ENCODE measurements at places on chromosomes 2 and 18.

DNA sequence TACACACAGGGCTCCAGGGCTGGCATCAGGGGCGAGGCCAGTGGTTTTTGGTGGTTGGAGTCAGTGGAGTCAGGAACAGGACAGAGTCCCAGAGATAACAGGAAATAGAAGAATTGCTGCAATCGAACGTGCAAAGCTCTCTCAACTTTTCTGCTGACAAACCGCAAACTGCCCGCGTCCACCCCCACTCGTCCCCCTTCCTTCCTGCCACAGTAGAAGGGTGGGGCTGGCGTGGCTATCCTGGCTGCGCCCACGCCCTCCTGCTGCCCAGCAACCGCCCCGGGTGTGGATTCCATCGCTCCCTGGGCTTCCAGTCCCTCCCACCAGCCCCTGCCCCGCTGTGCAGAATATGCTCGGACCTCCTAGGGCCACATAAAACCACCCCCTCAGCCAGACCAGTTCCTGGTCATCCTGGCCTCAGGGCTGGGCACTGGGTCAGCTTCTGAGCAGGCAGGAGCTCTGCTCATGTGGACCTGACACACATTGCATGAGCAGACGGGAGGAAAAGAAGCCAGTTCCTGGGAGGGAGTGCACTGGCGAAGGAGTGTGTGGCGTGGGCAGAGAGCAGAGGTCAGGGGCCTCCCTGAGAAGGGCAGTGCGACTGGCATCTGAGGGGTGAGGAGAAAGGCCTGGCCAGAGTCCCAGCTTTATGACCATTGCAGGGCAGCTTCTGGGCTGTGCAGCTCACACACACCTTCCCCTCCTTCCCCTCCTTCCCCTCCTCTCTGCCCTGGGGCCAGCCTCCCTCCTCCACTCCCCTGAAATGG, 85.4 kb upstream of the ATG16L1 start:
- DNase-seq: no peak

DNA sequence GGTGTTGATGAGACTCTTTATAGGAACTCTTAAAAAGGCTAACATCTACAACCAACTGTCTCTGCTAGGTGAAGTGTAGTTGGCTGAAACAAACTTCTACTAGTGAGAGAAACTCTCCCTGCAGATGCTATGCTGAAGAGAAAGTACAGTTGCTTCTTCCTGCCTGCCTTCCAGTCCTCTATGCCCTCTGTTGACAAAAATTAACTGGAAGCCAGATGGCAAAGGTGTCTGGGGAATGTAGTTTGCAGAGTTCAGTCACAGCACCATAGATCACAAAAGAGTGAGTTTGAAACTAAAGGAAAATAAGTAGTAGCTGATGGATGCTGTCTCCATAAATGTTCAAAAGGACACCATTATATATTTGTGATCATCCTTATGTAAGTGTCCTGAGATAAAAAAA, 958.8 kb upstream of the NRXN1 start:
- DNase-seq: no peak

DNA sequence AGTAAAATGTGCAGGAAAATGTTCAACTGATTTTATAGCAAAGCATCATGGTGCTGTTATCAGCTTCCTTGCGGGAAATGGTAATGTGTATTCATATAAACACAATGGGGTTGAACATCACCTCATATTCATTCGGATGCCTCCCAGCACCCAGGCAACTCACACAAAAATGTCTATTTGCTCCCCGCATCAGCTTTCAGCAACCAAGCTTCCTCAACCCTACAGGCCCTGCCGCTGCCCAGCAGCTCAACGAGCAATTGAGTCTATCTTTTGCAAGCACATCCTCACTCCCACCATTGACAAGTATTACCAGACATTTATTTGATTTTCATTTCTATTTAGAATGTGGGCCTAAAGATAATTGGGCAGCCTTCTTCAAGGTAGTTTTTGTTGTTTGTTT, 2161.4 kb upstream of the PIK3C3 start:
- no peak for DNase-seq

GRCh38 chr2:178283341-178283918, 89.1 kb downstream of the OSBPL6 start:
- DNase-seq: no peak

- DNase-seq: no peak
These were observed 15.4 kb downstream of the DSG2 start for GRCh38 chr18:31513189-31513935.

GRCh38 chr2:59790186-59791003, 763.1 kb downstream of the BCL11A start:
- DNase-seq: no peak

- no peak for DNase-seq
These were observed 146.3 kb downstream of the CELF4 start for GRCh38 chr18:37419315-37419714.

GRCh38 chr2:73068147-73068546, 3.4 kb downstream of the SFXN5 start:
- DNase-seq: no peak

DNA sequence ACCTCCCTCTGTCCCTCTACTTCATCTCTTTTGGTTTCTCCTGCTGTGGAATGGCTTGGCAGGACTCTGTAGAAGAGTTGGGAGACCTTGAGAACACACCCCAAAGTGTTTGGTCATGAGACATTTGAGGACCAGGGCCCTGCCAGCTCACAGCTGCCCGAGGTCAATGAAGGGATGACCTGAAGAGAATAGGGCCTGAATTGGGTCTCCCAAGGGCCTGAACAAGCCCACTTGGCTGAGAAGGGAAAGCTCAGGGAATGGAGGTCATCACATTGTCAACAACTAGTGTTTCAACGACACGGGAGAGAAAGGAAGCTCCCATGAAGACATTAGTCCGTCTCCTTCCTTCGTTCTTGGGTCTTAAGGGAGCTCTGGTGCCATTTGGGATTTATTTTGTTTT, 52.8 kb downstream of the TTC32 start:
- DNase-seq: no peak

DNA sequence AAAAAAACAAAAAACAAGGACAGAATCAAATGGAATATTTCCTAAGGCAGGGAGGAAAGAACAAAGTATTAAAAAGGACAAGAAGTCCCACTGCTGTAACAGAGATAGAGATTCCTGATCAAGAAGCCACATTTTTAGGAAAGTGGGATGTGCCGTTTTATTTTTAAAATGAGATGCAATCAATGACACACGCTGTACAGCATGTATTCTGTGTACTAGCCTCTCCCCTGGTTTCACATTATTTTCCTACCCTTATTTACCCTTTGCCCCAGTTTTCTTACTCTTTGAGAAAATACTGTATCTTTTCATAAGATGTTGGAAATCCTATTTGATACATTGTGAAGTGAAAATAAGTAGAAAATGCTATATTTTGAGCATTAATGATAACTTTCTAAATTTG, 45.8 kb downstream of the E2F6 start:
- no peak for DNase-seq

GRCh38 chr2:120460511-120460910, 114.6 kb downstream of the INHBB start:
- no peak for DNase-seq

GRCh38 chr2:158725441-158725891, 69.7 kb upstream of the DAPL1 start:
- DNase-seq: no peak

- DNase-seq: no peak
These were observed 278.7 kb upstream of the KLHL29 start for GRCh38 chr2:23106242-23106785.

GRCh38 chr18:70068981-70069380, 121.3 kb upstream of the CD226 start:
- no peak for DNase-seq

DNA sequence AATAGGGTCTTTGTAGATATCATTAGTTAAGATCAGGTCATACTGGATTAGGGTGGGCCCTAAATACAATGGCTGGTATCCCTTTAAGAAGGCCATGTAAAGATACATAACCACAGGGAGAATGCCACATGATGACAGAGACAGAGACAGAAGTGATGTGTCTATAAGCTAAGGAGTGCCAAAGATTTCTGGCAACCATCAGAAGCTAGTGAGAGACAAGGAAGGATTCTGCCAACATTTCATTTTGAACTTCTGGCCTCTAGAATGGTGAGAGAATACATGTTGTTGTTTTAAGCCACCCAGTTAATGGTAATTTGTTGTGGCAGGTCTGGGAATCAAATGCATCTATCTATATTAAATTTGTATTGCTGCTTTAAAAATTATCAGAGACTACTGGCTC, 185.5 kb upstream of the CYRIA start:
- DNase-seq: no peak

- no peak for DNase-seq
These were observed 598 bp upstream of the SNRNP200 start for GRCh38 chr2:96305979-96306308.

- DNase-seq: no peak
These were observed 114.8 kb downstream of the TMEM163 start for GRCh38 chr2:134603966-134604365.

GRCh38 chr18:48902023-48902855, 48.5 kb downstream of the SMAD7 start:
- DNase-seq: no peak

DNA sequence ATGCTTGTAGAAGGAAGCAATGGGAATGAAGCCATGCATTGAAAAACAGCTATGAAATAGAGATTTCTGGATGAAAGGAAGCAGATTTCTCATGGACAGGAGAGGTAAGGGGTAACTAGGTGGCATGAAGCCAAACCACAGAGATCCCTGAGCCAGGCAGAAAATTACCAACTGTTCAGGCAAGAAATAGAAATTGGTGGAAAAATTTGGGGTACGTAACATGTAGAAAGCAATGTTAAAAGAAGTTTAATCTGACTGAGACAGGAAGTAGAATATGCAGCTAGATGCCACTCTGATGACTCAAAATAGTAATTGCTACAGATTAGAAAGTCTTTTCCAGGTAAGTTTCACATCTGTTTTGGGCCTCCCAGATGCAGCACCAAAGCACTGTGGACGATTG, 928.5 kb upstream of the CELF4 start:
- no peak for DNase-seq

- DNase-seq: no peak
These were observed 19.9 kb upstream of the RPL37A start for GRCh38 chr2:216478791-216479190.

DNA sequence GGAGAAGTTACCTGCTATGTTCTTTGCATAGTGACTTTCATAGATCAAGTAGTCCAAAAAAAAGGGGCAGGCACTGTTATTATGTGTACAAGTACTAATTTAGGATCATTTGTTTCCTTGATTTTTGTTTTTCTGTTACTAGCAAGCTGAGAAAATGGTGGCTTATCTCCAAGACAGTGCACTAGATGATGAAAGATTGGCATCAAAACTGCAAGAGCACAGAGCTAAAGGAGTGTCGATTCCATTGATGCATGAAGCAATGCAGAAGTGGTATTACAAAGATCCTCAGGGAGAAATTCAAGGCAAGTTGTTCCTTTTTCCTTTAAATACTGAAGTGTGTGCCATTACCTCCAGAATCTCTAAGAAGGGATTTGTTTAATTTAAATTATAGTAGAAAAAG, 19.6 kb upstream of the KCNJ13 start:
- no peak for DNase-seq

- no peak for DNase-seq
These were observed 214.2 kb downstream of the HRH4 start for GRCh38 chr18:24674605-24675004.

- no peak for DNase-seq
These were observed 17.9 kb downstream of the L3MBTL4 start for GRCh38 chr18:6396847-6397246.

GRCh38 chr18:62767836-62768557, 52.7 kb downstream of the PHLPP1 start:
- no peak for DNase-seq

DNA sequence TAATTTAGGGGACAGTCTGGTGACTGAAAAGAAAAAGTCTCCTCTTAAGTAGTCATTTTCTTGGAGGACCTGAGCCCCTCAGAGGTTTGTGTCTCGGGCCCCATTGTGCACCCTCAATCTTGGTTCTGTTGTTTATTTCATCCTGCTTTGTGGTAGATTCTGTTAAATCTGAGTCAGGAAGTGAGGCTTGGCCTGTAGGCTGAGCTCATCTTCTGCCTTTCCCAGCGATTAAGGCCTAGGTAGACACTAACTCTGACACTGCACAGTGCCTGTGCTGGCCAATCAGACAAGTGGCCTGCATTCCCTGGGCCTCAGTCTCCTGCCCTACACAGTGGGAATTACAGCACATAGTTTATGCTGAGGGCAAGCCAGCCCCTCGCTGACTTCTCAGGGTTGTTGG, 80.2 kb downstream of the CTIF start:
- no peak for DNase-seq

DNA sequence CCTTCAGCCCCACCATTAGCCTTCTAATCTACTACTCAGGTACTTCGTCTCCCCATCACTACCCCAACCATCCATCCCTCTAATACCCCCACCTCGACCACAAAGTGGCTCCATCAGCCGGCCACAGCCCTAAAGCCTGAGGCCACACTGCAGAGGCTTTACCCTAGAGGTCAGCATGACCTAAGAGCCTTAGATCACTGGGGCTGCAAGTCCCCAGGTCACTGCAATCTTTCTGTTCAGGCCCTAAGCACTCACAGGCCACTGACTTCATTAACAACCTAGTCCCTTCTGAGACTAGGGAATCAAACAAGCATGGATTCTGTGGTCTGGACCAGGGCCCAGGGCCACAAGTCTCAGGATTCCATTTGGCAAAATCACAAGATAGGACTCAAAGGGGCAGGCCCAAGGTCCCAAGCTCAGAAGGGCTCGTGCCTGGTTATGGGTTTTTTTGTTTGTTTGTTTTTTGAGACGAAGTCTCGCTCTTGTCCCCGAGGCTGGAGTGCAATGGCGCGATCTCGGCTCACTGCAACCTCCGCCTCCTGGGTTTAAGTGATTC, 37.0 kb upstream of the PKDCC start:
- no peak for DNase-seq

GRCh38 chr18:79952996-79953559, 1.6 kb upstream of the SLC66A2 start:
- DNase-seq: no peak

GRCh38 chr18:45166836-45167551, 448.3 kb upstream of the SLC14A2 start:
- no peak for DNase-seq

DNA sequence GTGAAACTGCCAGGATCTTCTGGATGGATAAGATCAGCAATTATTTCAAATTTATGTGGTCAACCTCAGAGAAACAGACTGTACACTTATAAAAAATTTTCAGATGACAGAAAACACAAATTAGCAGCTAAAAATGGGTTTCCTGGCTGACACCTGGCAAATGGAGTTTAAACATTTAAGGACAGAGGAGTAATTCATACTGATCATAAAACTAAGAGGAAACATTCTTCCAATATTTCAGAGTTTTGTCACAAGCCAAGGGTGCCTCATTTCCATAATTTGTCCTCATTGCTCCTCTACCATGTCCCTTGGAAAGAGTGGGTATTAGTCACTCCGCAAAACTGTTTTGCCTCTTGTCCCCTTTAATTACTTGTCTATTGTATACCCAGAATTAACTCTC, 70.2 kb downstream of the TMEFF2 start:
- DNase-seq: no peak
